ENCODE measurements at places on chromosomes 3 and 15.

DNA sequence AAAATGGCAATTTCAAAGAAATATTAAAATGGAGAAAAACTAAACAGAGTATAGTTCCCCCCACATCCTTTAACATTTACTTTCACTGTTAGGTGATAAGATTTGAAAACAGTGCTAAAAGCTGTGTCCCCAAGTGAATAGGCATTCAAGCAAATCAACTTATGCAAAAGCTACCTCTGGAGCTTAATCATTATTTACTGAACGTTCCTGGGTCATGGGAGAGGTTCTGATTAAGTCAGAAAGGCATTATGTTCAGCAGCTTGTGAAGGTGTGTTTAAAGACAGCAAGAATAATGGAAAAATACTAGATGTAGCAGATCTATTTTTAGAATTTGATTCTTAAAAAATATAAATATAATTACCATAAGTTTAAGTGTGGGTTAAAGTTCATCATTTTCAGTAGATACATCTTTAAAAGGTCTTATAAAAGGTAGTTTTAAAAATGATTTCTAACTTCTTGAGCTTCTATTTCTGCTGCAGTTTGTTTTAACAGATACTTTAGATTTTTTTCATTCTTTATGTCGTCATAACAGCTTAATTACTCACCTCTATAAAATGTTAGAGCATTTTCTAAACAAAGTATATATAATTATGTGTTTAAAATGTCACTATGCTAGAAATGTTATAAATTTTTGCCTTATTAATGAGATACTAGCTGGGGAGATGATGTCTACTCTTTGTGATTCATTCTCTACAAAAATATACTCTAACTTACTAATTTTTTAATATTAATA is 127.9 kb downstream of the MITF start:
- no peak for DNase-seq

DNA sequence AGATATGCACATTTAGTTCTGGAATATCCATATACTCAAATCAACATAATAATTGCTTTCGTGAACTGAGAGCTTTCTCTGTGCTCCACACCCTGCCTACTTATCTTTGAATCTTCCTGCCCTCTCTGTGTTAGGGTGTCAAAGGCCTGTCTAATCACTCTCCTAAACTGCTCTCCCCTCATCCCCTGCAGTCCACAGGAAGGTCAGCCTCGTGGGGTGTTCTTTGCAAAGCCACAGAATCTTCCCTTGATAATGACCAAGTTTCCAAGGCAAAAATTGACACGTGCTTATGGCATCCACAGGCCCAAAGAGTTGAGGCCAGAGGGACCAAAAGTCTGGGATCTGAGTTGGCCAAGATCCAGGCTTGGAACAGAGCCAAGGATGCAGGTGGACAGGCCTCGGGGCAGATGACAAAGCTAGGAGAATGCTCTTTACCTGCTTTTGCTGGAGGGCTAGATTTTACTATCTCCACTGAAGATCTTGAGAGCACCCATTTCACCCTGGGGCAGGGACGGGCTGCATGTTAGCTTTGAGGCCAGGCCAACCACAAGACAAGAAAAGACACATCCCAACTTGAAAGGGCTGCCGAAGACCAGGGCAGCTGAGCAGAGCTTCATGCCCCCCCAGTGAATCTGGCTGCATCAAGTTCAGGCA is 20.4 kb downstream of the BHLHE40 start:
- DNase-seq, result no peak

DNA sequence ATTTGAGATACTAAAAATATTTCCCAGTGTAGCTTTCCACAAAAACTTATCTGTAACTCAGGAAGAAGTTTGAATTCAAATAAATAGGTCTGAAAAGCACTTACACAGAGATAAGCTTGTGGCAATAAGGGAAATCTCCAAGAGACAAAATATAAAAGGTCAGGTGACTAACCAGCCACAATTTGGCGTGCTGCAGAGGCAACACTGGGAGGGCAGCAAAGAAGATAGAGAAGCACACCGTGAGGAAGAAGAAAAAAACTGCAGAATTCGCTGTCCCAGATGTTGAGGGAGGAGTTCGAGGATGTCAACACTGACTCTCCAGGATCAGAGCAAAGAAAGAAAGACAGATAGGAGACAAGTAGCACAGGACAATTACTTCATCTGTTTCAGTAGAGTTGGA is 204.4 kb downstream of the FMN1 start:
- DNase-seq, result no peak

DNA sequence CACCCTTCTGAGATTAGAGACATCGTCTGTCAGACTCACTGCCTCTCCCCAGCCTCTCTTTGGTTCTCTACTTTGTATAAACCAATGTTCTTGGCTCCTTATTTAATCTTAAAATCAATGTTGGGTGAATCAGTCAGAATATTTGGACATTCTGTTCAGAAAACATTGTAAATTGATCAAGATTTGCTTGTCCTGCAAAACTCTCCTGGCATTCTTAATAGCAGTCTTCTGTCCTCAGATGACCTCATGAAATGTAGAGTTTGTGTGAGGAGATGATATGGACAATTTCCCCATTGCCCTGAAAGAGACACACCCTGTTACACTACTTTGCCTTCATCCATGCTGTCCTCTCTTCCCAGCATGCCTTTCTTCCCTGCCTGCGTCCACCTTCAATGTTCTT is 33.6 kb downstream of the CD200R1L start:
- DNase-seq, result no peak

DNA sequence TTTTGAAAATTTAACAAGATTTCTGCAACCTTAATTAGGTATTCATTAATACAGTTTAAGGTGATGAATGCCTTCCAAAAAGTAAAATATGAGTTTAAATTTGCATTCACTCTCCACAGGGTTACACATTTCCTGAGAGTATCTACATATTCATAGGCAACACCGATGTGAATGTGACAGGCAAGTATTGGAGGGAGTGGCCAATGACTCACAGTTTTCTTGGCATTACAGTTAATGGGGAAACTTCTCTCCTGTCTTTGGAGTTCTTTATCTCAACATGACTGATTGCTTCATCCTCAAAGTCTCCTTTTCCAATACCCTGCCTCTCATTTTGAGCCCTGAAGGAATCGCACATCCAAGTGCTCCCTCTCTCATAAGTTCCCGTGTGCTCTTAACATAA is 181.9 kb upstream of the CHL1 start:
- no peak for DNase-seq

- DNase-seq, result no peak
Observed at GRCh38 chr3:54628888-54629441, 298.9 kb downstream of the LRTM1 start.

DNA sequence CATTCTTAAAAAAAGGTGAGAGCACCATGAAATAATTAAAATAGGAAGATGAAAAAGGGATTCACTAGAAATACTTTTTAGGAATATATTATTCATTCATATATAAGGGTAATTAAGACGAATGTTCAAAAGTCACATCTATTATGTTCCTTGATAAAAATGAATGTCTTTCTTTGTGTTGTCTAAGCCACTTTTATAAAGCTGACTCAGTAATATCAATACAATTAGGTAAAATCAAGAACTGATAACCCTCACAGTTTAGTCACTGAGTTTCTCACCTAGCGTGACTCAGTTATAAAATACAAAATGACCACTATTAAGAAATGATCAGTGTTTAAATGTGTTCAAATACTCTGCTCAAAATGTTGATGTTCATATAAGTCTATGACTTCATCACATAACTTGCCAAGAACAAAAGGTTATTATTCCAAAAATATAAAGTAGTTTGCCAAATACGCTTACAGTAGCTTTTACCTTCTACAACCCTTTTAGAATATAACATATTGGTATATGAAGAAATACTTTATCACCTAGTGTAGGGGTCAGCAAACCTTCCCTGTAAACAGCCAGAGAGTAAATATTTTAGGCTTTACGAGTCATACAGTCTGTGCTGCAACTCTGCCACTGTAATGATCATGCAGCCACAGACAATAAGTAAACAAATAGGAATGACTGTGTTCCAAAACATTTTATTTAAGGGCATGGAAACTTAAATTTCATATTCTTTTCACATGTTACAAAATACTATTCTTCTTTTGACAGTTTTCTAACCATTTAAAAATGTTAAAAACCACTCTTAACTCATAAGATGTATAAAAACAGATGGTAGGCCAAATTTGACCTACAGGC is 369.8 kb downstream of the TBC1D5 start:
- DNase-seq, result no peak

GRCh38 chr3:118406562-118406961 is 628.1 kb downstream of the IGSF11 start:
- DNase-seq, result no peak

DNA sequence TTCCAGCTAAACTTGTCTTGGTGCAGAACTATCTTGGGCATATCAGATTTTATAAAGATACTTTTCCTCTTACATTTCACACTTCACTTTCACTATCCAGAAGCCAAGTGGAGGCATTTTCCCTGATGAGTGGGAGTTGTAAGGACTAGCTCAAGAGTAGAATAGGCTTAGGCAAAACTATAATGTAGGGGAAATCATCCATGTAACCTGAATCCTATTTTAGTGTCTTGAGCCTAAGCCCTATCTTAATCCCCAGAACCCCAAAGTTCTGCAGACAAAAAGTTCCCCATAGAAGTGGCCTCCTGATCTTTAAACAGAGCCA is 42.2 kb upstream of the CD47 start:
- no peak for DNase-seq

DNA sequence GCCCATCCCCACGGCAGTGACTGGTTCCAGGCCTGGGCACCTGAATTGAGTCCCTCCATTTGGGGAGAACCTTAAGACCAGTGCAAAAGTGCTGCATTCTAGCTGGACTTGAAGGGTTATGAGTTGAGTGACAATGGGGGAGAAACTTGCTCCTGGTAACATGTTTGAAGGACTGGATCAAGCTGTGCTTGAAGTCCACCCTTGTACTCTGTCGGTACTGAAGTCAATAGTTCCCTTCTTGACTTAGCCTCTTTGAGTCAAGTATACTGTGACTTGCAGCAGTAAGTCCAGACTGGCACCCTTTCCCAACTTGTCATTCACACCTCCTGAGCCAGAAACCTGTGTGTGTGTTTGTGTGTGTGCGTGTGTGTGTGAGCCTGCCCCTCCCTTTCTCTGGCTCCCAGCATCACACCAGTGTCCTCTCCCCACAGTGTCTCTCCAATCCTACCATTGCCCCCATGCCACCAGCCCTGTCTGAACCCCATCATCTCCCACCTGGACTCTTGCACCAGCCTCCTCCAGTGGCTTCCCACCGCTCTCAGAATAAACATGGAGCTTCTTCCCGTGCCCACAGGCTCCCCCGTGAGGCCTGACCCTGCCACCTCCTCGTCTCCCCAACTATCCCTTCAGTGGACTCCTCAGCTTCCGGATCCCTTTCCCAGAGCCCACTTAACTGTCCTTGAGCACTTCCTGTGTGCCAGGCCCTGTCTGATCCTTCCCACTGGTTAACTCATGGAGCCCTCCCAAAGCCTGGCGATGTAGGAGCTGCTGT is 10.2 kb upstream of the FBLN2 start:
- no peak for DNase-seq

- DNase-seq, result no peak
Observed at GRCh38 chr3:54962200-54962599, 34.3 kb upstream of the LRTM1 start.

DNA sequence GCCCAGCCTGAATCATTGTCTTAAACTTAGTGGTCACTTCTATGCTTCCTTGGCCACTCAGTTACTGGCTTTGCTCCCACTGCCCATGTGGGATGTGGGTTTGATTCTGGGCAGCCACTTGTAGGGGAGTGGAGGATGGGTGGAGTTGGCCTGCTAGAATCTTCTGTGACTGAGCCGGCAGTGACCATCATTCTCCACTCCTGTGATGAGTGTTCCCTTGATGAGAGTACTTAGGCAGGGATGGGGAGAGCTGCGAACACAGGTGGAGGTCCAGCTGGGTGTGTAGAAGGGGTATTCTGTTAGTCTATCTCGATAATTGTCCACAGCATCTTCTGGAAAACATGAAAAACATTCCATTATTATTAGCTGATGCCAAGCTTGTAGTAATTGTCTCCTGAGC is 8.0 kb downstream of the TM6SF1 start:
- no peak for DNase-seq

DNA sequence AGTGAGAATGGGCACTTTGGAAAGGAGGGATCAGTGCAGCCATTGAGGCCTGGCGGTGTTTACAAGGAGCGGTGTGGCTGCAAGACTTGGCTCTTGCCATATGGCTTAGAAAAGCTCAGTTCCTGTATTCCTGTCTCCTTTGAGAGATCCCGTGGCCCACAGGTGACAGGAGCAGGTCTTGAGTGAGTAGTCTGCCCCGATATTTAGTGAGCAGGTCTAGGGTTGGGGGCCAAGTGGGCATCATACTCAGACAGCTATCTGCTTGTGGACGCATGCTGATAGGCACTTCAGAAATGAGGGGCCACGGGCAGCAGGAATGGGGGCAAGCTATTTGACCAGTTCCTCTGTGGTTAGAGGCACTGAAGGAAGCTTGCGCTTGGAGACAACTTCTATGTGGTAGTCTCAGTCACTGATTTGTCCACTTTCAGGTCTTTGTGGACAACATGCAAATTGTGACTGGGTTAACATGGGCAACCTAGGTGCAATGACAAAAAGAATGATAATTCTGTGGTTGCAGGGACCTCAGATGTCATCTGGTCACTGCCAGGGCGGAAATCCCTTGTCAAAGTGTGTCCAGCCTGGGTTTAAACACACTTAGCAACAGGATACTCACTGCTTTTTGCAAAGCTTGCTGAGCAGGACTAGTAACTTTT is 1.1 kb downstream of the TMED3 start:
- DNase-seq, result no peak

- DNase-seq, result no peak
Observed at GRCh38 chr3:135736740-135737139, 228.8 kb upstream of the PPP2R3A start.

GRCh38 chr3:175346573-175347356 is 487.6 kb downstream of the NAALADL2 start:
- no peak for DNase-seq

DNA sequence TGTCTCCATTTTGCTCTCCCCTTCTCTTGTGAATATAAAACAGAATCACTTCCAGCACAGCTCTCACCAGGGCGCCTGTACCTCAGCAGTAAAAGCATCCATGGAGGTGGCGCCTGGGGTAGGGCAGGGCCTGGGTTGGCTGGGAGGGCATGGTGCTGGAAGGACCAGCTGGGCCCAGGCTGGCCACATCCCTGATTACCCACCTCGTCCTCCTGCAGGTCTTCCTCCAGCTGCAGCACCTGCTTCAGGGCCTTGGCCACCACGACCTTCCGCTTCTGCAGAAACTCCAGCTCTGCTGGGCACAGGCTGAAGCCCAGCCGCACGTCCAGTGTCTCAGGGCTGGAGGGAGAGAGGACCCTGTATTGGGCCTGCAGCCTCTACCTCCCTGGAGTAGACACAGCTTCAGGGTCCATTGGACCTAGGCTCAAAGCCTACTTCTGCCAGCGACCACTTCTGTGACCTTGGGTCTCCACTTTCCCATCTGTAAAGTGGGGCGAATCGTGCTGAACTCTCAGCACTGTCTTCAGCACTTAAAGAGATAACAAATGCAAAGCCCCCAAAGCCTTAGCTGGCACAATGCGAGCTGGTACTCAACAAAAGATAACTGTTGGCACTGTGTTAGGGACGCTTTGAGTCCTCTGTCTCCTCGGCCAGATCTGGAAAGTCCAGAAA is 23.8 kb downstream of the PLA2G4E start:
- DNase-seq, result no peak

DNA sequence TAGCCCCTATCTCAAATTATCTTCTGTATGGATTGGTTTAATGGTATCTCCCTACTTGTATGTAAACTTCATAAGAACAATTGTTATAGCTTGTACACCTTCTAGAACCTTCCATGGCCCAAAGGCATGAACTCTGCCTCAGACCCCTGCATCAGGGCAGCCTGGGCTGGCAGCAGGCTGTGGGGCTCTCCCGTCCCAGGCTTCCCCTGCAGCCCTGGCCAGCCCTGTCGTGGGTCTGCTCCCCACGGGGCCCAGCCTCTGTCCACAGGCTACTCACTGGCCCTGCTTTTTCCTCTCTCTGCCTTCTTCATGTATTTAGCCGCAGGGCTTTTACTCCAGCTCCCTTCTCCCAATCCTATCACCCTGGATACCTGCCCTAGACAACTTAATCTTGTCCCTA is 4.4 kb downstream of the SCN5A start:
- no peak for DNase-seq
